Stimulated activated CD4-positive, alpha-beta T cell treated with anti-CD3 and anti-CD28 coated beads, TNF-alpha, amount 100 ng/mL, for 1 hour (primary cell): ENCODE measurements at places on chromosomes 7 and 10.

- DNase-seq: no peak
Measured at GRCh38 chr10:133438711-133439273, 14.4 kb upstream of the SPRN start.

DNA sequence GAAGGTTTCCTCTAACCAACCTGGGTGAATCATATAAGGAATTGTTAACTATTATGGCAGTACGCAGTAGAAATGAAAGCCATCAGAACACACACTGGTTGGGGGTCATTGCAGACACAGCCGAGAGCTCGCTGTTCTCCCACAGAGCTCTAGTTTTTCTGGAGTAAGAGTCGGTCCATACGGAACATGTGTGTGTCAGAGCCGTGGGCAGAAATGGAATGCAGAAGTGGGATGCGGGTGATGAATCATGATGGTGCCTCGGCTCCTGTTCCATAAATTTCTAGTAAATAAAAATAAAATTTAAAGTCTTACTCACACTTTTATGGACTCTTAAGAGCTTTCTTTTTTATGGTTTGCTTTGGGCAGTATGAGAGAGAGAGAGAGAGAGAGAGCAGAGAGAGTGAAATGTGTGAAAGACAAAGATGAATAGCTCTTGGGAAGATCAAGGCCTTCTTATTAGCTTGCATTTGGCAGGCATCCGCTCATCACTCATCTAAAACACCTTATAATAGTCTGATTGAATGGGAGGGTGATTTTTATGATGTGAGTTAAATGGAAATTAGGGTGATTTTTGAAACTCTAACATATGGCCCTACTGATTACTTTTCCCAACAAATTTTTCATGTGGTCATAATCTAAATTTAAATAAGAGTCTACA is 98.8 kb upstream of the PFKP start:
- DNase-seq: no peak

GRCh38 chr7:94297397-94297838 is 97.3 kb upstream of the COL1A2 start:
- no peak for DNase-seq

DNA sequence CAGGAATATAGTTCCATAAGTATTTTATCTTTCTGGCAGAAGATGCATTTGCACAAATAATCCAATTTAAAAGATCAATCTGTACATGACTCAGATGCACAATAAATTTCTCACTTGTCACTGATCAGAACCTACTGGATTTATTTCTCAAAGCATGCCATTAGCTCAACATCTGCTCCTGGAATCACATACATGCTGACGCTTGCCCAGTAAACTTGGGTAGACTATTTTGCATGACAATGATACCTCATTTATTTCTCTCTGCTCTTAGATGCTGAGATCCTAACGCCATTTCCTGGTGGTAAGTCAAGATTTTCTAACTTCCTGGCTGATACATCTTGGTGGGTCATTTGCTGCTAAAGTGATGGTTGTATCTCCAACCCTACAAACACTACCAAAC is 33.8 kb upstream of the C10orf120 start:
- no peak for DNase-seq

- DNase-seq: no peak
Measured at GRCh38 chr10:124642088-124642710, 102.0 kb downstream of the FAM53B start.

- DNase-seq: no peak
Measured at GRCh38 chr7:1103009-1103788, 15.3 kb downstream of the GPER1 start.

- DNase-seq: no peak
Measured at GRCh38 chr10:43881657-43882056, 233.0 kb upstream of the ZNF32 start.

GRCh38 chr7:91527460-91527859 is 263.2 kb downstream of the FZD1 start:
- no peak for DNase-seq

DNA sequence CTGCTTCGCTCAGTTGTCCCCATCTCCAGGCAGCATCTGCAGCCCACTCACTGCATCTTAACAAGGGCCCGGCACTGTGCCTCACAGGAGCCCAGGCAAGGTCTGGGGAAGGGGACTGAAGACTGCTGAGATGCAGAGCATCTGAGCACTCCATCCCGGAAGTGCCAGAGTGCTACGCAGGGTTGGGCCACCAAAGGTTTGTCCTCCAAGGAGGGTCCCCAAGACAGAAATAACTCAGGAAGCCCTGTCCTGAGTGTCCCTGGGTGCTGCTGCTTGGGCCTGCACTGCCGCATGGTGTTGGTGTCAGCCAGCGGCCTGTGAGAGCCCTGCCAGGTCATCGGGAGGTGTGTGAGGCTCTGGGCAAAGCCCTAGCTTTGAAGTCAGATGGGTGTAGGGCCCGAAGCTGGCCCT is 288.2 kb upstream of the ZMIZ1 start:
- no peak for DNase-seq

DNA sequence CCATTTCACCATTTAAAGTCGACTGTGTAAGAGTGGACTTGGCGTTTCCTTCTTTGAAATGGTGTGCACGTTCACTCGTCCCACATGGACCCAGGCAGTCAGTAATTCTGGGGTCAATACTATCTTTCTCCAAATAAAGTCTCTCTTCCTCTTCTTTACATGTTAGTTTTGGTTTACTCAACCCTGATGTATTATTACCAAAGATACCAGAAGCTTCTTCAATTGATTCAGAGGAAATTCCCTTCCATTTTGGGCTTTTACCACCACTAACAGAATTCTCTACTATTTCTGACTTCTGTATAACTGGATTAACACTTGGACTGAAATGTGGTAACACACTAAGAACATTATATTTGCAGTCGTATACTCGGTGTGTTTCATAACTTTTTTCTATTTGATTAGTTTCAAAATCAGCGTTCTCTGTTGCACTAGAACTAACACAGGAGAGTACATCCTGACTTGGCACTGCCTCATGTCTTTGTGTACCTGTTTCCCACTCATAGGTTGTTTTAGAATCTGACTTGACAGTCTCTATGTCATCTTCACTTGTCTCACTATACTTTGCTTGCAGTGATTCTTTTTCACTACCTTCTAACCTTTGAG is 60.8 kb downstream of the LARP4B start:
- DNase-seq: no peak

GRCh38 chr7:129690701-129691100 is 79.2 kb downstream of the NRF1 start:
- no peak for DNase-seq

DNA sequence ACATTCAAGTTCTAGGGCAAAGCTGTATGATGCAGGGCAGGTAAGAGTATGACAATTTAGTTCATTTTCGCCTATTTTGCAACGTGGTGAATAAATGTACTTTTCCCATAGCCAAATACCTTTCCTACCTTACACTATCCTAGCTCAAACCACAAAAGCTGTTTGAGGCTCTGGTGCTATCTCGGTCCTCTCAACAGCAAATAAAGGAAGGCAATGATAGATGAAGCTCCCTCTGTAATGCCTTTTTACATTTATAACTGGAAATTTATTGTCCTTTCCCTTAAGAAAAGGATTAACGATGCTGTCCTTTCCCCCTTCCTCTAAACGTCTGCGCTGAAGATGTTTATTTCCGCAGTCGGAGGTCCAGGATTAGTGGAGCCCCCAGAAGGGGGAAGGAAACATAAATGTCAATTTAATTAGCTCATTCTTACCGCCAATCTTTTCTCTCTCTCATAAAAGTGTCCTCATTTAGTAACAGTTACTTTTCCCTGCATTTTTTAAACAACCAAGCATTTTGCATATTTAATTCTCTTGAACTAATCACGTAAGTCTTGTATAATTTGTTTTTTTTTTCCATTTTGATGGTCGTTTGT is 114.6 kb downstream of the PIP4K2A start:
- DNase-seq: no peak

- no peak for DNase-seq
Measured at GRCh38 chr10:76542307-76542930, 1095.2 kb downstream of the KCNMA1 start.

DNA sequence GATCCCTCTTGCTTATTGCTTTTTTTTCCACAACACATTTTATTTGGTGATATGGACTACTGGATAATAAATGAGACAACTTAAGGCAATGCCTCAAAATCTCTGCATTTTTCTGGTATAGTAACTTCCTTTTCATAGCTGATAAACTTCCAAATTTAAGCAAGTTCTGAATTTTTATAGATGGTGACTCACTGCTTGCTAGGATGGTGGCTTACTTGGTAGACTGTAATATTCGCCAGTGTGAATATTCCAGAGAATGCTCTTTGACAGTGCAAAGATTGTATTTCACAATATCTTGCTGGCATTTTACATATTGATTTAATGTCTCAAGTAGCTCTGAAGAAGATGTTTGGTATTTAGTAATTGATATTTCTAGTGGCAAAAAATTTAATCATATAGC is 472.4 kb downstream of the TFEC start:
- DNase-seq: no peak

DNA sequence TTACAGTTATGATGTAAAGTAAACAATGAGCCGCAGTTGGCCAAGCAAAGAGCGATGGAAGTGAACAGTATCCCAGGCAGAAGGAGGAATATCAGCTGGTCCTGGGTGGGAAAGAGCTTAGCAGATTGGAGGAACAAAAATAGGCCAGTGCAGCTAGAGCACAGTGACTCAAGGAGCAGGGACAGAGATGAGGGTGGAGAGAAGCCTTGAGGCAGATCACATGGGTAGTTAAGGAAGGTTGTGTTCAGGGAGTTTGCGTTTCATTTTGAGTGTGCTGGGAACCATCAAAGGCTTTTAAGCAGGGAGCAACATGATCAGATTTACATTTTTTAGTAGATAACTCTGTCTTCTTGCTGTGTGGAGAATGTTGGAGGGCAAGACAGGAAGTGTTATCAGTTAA is 113.6 kb downstream of the OAT start:
- no peak for DNase-seq

DNA sequence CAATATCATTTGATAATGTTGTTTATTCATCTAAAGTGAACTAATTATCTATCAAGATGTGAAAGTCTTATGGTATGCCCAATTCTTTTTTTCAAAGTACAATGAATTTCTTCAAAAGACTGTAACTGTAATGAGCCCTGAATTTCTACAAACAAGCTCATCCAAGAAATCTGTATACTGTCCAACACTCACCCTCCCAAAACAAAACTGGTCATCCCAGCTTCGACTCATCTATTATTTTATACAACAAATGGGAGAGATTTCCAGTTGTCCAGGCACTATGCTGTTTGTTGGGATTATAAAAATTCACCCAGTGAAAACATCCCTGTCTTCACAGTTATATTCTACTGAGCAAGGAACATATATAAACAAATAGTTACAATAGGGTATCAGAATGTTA is 806.9 kb downstream of the TNS3 start:
- no peak for DNase-seq

GRCh38 chr7:39608278-39608677 is 15.1 kb upstream of the RALA start:
- DNase-seq: no peak

- DNase-seq: peak; percentile 30
Measured at GRCh38 chr7:158973440-158973839, 117.1 kb downstream of the DYNC2I1 start.

GRCh38 chr10:22648547-22648961 is 65.8 kb downstream of the PIP4K2A start:
- DNase-seq: no peak

- no peak for DNase-seq
Measured at GRCh38 chr10:21740989-21741388, 207.0 kb downstream of the MLLT10 start.

GRCh38 chr7:30433082-30433481 is 45.5 kb downstream of the NOD1 start:
- DNase-seq: no peak
